ENCODE measurements at places on chromosomes 12 and 14. TPM values are rescaled to one million over a fixed set of nuclear protein-coding genes. Genes with fewer than 3 reads are reported as not detected.

GRCh38 chr12:11777962-11778361 lies 128.5 kb downstream of the ETV6 start:
- no peak for DNase-seq

GRCh38 chr14:62062645-62063044 lies 300.4 kb downstream of the SNAPC1 start:
- no peak for DNase-seq

DNA sequence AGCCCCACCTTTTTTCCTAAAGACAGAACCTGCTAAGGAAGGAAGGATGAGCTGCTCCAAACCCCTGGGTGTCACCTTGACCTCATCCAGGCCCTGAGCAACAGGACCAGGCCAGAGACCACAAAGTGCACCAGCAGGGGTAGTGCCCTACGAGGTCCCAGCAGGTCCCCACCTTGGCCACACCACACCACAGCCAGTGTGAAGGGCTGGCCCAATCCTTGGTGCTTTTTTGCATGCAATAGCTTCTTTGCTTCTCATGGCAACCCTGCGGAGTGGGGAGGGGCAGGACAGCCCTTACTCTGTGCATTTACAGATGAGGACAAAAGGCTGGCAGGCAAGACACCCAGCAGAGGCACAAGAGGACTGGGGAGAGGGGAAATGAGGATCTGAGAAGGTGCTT lies 352.6 kb downstream of the BCL11B start:
- DNase-seq: no peak

GRCh38 chr12:123131879-123132402 lies 18.9 kb downstream of the PITPNM2 start:
- DNase-seq: no peak

The GATC gene
- 29.3 TPM for total RNA-seq

DNA sequence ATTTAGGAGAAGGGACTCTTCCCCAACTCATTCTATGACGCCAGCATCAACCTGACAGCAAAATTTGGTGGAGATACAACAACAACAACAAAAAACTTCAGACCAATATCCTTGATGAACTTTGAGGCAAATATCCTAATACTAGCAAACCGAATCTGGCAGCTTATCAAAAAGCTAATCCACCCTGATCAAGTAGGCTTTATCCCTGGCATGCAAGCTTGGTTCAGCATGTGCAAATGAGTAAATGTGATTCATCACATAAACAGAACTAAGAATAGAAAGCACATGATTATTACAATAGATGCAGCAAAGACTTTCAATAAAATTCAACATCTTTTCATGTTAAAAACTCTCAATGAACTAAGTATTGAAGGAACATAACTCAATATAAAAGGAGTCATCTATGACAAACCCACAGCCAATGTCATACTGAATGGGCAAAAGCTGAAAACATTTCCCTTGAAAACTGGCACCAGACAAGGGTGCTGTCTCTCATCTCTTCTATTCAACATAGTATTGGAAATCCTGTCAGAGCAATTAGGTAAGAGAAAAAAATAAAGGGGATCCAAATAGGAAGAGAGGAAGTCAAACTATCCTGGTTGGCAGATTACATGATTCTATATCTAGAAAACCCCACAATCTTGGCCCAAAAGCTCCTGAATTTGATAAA lies 233.3 kb downstream of the CCDC59 start:
- no peak for DNase-seq

The TAC3 gene
- total RNA-seq: not detected

The MYBPC1 gene
- total RNA-seq: not detected

DNA sequence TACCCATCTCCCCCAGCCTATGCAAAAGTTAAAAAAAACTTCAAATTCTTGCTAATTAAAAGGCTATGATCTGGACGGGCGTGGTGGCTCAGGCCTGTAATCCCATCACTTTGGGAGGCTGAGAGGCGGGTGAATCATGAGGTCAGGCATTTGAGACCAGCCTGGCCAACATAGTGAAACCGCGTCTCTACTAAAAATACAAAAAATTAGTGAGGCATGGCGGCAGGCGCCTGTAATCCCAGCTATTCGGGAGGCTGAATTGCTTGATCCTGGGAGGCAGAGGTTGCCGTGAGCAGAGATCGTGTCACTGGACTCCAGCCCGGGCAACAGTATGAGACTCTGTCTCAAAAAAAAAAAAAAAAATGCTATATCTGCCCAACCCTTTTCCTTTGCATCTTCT lies 925.4 kb downstream of the GALC start:
- no peak for DNase-seq

- DNase-seq: no peak
Observed at GRCh38 chr12:67634303-67634761, 14.2 kb upstream of the DYRK2 start.

GRCh38 chr14:82075566-82075965 lies 541.9 kb upstream of the SEL1L start:
- DNase-seq: no peak

The CCDC197 gene
- not detected for total RNA-seq

DNA sequence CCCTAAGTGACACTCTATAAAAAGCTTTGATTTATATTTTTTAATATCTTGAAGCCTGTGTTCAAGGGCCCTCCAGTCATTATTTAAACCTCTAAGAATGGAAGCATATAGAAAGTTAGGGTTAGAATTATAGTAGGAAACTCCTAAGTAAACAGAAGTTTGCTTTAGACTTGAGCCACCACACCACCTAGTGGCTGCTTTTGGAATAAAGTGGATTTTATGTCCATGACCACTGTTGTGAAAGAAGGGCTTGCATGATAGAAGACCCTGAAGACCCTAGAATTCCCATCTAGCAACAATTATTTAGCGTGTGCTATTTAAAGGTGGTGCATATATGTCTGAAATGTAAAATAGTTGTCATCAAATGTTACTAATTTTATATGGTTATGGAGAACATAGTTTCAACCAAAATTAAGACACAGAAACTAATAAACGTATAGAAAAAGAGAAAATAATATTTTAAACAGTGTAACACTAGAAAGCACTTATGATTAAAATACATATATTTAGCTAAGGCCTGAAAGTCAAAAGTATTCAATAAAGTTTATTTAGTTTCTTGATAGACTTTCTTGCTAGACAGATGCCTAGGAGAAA lies 21.3 kb downstream of the LRRIQ1 start:
- no peak for DNase-seq

DNA sequence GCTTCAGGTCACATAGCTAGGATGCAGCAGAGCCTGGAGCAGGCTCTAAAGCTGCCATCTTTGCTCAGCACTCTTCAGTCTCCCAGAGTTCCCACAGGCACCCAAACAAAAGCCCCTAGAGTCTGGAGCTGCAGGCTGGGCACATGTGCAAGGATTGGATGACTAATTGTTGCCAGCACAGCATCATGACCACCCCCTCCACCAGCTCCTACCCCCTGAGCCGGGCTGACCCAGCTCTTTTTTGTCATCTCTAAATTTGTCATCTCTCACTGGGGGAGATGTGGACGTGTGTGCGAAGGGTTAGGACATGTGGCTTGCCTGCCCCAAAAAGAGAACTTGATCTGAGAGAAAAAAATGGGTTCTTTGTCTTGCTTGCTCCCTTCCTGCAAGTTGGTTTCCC lies 4.3 kb upstream of the MMP19 start:
- DNase-seq: no peak

The KCNC2 gene
- not detected for total RNA-seq

The PPP1R1A gene
- total RNA-seq: not detected

GRCh38 chr12:89941436-89941835 lies 232.8 kb upstream of the ATP2B1 start:
- no peak for DNase-seq

GRCh38 chr14:50040401-50040775 lies 76.0 kb downstream of the VCPKMT start:
- DNase-seq: no peak

The BHLHE41 gene
- total RNA-seq: 104 TPM

The SIX4 gene
- total RNA-seq: 0.69 TPM

DNA sequence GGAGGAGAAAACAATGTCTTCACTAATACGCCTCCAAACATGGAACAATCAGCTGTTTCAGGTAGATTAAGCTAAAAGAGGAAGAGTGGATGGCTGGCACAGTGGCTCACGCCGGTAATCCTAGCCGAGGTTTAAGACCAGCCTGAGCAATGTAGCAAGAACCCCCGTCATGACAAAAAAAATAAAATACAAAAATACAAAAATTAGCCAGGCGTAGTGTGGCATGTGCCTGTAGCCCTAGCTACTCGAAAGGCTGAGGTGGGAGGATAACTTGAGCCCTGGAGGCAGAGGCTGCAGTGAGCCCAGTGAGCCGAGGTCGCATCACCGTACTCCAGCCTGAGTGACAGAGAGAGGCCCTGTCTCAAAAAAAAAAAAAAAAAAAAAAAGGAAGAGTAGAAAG lies 1.2 kb upstream of the MED13L start:
- no peak for DNase-seq

DNA sequence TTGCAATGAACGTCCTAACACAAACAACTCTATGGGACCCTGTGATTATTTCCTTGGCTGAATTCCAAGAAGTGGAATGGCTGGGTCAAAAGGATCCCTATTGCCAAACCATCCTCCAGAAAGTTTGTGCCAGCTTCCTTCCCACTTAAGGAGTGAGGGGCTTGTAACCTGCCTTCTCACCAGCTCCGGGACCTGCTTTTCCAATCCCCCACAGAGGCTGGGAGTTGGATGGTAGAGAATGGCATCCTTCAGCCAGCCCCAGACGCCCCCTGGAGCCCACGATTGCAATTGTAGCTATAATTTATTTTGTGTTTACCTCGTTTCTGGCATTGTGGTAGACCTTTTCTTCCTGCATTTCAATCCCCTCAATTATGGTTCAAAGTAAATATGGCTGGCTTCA lies 9.7 kb upstream of the ZDHHC22 start:
- DNase-seq: no peak

The GLIPR1 gene
- total RNA-seq: 38.2 TPM
